ENCODE measurements at places on chromosomes 6 and 20.

DNA sequence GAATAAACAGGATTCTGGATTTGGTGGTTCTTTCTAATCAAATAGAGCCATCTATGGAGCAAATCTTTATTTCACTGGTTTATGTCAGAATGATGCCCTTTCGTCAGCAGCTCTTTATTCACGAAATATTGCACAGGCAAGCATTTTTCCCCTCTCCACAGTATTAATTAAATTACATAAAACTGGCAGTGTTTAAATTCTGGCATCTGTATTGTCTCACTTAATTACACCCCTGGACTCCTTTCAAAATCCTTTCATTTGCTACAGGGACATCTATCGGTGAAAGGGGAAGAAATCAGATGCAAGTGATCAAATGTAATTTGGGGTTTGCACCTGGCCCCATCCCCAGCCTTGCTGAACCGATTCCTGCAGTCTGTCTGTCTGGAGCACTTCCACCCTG is 801.9 kb downstream of the QKI start:
- DNase-seq = no peak

- no peak for DNase-seq
Measured at GRCh38 chr20:17967521-17968365, 851 bp downstream of the SNX5 start.

- no peak for DNase-seq
Measured at GRCh38 chr20:58360936-58361335, 28.1 kb upstream of the VAPB start.

DNA sequence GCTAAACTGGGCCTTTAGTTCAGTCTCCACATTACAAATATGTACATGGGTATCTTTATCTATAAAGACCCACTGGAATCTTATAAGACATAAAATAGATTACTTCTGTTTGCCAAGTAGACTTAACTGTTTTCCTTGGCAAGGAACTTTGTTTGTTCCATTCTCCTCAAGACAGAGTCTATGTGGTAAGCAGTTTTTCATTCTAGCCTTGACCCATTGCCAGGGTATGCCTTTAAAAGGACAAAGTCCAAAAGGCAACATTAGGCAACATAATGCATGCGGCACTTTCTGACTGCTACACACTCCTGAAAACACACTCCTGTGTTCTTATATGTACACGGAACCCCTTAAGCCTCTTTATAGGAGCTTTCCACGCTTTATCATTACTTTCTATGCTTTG is 20.4 kb downstream of the VNN1 start:
- no peak for DNase-seq

GRCh38 chr6:98323605-98324004 is 510.8 kb upstream of the POU3F2 start:
- DNase-seq = no peak

DNA sequence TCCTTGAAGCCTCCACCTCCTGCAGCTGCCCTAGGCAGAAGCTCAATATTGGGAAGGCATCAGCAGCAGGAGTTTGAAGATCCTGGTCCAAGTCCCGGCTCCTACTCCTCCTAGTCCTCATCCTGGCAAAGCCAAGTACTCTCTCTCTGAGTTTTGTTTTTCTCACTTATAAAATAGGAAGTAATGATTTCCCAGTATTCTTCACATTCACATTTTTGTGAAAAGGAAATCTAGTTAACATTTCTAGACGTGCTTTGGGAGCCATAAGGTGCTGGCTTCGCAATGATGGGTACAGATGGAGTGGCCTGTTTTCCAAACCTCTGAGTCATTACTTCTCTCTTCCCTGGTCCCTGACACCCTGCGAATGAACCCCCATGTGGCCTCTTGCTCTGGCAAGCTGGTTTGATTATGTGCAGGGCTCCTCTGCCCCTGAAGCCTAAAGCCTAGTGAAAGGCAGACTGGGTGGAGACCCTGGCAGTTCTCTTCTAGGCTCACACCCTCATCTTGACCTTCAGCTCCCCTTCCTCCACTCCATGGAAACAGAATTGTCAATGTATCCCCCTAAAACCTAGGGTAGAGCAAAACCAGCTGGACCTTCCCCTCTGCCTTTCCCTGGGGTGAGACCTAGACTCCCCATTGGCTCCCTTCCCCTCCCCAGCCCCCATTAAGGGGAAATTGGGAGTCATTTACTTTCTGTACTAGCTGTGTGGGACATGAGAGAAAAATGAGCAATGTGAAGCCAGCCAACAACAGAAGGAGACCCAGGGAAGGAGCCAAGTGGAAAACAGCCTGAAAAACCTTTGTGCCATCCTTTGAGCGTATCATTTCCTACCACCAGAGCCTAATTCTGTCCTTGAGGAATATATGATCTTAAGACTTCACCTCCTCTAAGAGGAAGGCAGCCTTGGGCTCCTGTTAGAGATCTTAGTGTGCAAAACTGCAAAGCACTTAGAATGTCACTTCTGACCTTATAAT is 158.4 kb downstream of the UST start:
- DNase-seq = no peak

All from CD4-positive, alpha-beta memory T cell (primary cell).